ENCODE measurements at places on chromosomes 7 and 10.

DNA sequence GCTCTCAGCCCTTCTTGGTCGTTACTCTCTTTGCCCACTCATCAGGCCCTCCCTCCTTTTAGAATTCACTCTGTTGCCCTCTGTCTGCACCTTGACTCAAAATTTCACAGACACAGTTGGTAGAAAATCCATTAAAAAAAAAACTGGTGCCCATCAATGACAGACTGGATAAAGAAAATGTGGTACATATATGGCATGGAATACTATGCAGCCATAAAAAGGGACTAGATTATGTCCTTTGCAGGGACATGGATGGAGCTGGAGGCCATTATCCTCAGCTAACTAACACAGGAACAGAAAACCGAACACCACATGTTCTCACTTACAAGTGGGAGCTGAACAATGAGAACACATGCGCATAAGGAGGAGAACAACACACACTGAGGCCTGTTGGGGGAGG lies 115.7 kb downstream of the PARP12 start:
- no peak for DNase-seq

- no peak for DNase-seq
Observed at GRCh38 chr7:47291461-47292081, 290.3 kb downstream of the TNS3 start.

DNA sequence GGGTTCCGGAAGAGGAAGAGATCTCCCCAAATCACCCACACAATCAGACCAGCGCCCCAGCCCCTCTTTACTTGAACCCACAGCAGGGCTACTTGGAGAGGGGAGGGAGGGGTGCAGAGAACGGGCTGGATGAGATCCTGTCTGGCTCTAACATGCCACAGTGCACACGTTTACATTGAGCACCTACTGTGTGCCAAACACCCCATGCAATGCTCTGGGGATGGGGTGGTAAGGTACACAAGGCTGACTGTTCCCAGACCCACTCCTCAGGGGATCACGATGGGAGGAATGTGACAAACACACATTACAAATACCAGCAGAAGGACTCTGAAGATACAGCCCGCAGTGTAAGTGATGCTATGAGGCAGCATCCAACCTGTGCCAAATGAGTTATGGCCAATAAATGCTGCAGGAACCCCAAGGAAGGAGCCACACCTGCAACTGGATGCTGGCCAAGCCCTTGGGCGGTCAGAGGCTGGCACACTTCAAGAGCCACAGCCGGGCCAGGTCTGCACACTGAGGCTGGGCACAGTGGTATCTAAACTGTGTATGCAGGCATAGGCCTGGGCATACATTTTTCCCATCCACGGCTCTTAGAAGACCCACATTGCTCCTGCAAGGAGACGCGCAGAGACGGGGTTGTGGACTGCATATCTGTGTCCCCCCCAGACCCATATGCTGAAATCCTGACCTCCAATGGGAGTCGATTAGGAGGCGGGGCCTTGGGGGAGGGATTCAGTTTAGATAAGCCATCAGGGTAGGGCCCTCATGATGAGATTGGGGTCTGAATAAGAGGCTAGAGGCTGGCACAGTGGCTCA lies 6.4 kb downstream of the SPOCK2 start:
- peak; percentile 9 for DNase-seq

- no peak for DNase-seq
Observed at GRCh38 chr10:124013916-124014315, 79.5 kb downstream of the CHST15 start.

DNA sequence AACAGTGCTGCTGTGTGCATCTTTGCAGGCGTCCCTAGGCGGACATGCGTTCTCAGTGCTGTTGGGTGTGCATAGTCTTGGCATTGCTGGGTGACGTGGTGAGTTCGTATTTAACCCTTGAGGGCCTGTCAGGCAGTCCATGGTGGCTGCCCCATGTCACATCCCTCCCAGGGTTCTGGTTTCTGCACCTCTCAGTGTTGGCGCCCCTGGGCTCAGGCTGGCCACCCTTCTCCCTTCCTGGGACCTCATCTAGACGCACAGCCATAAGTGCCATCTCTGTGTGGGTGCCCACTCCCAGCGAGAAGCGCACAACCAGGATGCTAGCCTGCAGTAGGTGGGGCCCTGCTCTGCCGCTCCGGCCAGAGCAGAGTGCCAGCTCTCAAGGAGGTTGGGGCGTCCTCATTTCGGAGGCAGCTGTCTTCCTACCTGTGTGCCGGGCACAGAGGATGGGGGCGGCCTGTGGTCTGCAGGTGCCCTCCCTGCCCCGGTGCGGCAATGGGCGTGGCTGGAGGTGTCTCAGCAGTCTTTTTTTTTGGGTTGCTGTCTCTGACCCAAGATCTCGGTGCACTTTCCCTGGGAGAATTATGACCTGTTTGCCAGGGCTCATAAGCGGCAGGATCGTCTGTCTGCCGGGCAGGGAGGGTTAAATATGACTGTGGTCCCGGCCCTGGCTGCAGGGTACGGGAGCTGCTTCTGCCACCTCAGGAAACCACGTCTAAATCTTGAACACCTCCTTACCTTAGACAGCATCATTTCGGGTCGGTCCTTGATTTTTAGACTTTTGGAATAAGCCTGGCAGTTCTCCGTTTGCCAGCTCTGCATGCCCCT lies 6.5 kb downstream of the INPP5A start:
- no peak for DNase-seq

GRCh38 chr10:100996678-100997359 lies 2.8 kb upstream of the LZTS2 start:
- DNase-seq = no peak

GRCh38 chr7:70631718-70632117 lies 500.2 kb upstream of the GALNT17 start:
- DNase-seq = no peak

DNA sequence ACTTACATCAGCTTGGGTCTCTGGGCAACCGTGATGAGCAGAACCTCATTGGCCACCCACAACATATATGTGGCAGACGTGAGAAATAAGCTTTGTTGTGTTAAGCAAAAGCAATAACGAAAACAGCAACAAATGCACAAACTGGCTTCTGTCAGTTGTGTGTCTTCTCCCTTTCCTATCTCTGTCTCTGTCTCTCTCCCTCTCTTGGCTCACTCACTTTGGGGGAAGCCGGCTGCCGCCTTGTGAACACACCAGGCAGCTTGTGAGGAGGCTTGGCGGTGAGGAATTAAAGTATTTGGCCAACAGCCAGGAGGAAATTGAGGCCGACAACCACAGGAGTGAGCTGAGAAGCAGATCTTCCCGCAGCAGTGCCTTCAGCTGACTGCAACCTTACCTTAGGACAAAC lies 21.9 kb upstream of the CDCA7L start:
- DNase-seq = no peak

DNA sequence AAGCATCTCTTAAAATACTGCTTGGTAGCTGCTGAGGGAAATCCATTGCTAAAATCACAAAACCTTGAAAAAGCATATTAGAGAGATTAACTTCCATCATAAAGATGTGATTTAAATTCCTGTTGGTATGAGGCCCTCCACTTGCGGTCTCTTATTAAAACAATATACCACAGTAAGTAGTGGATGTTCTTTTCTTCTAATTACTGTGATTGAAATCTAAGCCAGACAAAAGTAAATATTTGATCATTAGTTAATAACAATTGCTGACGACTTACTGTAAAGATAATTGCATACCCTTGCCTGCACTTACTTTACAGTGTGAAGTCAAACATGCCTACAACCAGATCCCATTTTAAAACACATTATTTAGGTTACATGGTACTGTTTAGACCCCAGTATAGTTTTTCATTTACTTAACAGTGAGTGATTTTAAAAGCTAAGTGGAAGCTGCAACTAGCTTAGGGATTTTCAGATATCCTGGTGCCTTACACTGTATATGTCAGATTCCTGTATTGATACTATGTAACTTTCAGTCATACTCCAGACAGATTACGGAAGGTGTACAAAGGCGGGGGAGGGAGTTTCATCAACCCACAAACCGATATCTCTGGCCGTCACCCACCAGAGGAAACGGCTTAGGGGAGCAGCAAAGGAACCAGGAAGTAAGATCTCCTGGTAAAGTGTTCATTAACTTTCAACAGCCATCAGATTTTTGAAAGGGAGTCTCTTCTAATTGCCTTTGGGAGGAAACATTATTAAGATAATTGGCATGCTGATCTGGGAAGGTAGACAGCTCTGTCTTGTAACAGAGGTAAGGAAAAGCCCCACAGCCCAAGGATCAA lies 986 bp downstream of the NRP1 start:
- no peak for DNase-seq

- no peak for DNase-seq
Observed at GRCh38 chr10:78181381-78182055, 147.9 kb downstream of the RPS24 start.

- no peak for DNase-seq
Observed at GRCh38 chr7:22787951-22788350, 34.7 kb downstream of the TOMM7 start.

- no peak for DNase-seq
Observed at GRCh38 chr7:91398341-91398740, 134.1 kb downstream of the FZD1 start.

- DNase-seq = no peak
Observed at GRCh38 chr10:130027716-130028464, 63.8 kb upstream of the EBF3 start.

DNA sequence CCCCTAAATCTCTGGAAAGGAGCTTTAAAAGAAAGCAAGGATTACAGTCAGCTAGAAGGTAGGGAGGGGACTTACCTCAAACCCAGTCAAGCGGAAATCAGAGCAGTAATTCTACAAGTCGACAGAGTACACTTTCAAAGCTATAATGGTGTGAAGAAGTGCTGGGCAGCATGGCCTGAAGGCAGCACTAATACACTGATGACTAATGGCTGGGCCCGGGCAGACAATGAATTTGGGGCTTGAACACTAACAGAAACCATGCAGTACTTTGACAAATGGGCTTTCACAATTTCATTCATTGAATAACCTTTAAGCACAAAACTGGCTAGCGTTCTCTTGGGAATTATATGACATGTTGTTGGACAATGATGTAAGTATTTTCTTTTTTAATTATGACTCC lies 4.7 kb downstream of the GLI3 start:
- DNase-seq = peak; percentile 30

- no peak for DNase-seq
Observed at GRCh38 chr10:131111007-131111406, 200.5 kb downstream of the TCERG1L start.

- DNase-seq = no peak
Observed at GRCh38 chr10:48659790-48660189, 24.9 kb upstream of the WDFY4 start.

DNA sequence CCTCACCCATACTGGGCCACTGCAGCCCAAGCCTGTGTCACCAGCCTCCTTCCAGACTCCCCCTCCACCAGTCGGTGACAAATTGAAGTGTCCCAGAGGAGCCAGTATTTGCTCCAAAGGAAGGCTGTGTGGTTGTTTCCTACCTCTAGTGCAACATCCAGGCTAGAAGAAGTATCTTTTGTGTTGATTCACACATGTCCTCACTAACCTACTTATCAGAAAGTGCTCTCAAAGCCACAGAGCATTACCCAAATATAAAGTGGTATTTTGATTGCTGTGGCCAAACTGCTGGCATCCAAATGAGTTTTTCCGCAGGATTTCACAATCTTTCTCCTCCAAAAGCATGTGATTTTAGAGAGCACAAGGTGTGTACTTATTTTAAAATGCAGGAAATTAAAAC lies 134.8 kb downstream of the CUL2 start:
- DNase-seq = no peak

DNA sequence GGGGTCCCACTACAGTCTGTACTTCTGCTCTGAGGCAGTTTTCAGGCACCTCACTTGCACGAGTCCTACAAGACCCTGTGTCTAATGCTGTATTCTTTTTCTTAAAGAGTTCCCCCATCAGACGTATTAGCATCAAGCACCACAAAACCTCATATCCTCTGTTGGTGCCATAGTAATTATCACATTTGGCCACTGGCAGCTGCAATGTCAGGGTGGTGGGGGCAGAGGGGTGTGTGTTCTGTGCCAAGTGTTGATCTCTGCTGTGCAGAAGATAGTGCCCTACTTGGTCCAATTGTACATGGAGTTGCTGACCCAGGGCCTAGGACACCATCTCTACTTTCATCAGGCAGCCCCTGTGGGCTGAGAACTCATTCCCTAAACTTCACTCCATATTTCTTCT lies 20.0 kb upstream of the JAZF1 start:
- no peak for DNase-seq

DNA sequence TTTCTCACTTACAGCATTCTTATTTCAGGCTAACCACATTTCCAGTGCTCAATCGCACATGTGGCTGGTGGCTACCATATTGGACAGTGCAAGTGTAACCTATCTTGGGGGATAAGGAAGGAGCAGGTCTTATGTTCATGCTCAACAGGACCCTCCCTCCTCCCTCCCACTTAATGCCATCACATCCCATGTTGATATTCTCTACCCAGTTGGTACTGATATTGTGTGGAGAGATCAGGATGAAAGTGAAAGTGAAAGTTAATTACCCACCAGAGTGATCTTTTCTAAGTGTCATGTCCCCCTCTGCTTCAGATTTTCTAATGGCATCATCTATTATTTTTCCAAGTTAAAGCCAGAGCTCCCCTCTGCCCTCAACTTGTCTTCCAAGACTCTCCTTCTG lies 91.6 kb downstream of the BMPER start:
- no peak for DNase-seq

DNA sequence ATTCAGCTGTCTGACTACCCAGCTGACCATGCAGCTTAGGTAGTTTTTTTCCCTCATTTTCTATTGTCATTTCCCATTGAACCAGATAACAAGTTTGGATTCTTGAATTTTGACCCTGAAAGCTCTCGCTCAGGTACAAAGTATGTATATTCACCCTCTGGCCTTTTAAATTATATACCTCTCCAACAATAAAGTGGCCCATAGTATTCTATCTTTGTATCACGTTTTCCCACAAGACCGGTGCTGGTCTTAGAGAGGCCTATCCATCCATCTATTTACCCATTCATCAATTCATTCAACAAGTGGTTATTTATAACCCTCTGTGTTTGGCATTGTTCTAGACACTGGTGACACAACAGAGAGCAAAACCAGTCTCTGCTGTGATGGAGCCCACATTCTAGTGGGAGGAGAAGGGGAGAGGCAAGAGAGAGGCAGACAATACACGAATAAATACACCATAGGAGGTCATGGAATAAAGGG lies 35.2 kb upstream of the NPSR1 start:
- DNase-seq = no peak

- DNase-seq = no peak
Observed at GRCh38 chr7:111009526-111010040, 81.3 kb upstream of the LRRN3 start.

- DNase-seq = no peak
Observed at GRCh38 chr7:94580601-94581000, 71.0 kb downstream of the CASD1 start.

DNA sequence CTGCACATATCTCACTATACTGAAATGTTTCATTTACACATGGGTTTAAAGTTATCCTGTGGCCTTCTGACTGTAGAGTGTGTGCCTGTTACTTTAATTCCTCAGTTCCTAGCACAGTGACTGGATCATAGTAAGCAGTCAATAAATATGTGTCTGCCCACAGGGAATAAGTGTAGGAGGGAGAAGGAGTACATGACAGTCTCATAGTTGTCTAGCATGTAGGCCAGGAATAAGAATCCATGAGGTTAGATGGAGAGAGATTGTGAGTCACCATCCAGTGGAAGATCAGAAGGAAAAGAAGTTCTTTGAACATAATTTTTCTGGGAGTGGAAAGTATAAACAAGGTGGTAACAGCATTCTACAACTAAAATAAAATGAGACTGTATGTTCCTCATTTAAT lies 36.6 kb upstream of the SEMA3A start:
- DNase-seq = no peak

GRCh38 chr10:29319205-29319781 lies 30.4 kb downstream of the LYZL1 start:
- DNase-seq = no peak

GRCh38 chr7:36723951-36724664 lies at the start of gene AOAH:
Gene AOAH, minus strand, starts transcription at chr7:36724494. Its CDS starts 346 bp downstream, at chr7:36724148.
- no peak for DNase-seq

GRCh38 chr7:23100697-23101096 lies 4.9 kb upstream of the KLHL7 start:
- no peak for DNase-seq
